ENCODE measurements at places on chromosomes 16 and 17.

- DNase-seq = no peak
Measured at GRCh38 chr16:3625911-3626732, 14.7 kb upstream of the SLX4 start.

DNA sequence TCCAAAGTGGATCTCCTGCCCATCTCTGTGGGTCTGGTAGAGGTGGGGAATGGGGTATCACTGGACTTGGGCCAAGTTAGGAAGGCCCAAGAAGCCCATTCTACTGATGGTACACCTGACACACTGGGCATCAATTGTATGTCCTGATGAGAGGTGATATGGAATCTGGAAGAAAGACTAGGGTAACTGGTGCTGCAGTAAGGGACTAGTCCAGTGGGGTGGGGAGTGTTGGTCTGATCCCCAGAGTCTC lies 5.9 kb upstream of the NFATC3 start:
- DNase-seq = no peak

GRCh38 chr17:31491376-31492131 lies 100.1 kb downstream of the RAB11FIP4 start:
- DNase-seq = no peak

DNA sequence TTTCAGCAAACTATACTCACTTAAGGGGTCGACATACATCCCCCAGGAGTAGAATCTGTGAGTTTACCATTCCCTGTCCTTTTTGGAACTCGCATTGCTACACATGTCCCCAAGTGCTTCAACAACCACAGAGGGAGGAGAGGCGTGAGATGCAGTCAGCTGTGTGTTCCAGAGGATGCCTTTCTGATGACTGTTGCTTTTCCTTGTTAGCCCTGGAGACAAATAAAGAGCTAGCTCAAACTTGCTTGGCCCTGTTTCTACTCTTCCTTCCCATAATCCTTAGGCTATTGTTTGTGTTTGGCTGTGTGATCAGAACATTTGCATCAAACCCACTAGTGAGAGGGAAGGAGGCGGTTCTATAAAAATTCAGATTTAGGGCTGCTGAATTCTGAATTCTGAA lies 264.0 kb downstream of the ENGASE start:
- DNase-seq = no peak

DNA sequence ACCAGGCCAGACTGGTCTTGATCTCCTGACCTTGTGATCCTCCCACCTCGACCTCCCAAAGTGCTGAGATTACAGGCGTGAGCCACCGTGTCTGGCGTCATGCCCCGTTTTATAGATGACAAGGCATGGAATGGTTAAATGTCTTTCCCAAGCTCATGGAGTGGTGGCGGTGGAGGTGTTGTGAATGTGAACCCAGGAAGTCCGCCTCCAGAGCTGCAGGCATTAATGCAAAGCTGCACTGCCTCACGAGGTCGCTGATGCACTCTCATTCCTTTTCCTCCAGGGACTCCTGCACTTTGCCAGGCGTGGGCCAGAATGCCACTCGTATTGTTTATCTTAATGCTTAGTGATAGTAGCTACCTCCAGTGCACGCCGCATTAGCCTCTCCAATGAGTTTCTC lies 149.6 kb downstream of the WWOX start:
- DNase-seq = no peak

DNA sequence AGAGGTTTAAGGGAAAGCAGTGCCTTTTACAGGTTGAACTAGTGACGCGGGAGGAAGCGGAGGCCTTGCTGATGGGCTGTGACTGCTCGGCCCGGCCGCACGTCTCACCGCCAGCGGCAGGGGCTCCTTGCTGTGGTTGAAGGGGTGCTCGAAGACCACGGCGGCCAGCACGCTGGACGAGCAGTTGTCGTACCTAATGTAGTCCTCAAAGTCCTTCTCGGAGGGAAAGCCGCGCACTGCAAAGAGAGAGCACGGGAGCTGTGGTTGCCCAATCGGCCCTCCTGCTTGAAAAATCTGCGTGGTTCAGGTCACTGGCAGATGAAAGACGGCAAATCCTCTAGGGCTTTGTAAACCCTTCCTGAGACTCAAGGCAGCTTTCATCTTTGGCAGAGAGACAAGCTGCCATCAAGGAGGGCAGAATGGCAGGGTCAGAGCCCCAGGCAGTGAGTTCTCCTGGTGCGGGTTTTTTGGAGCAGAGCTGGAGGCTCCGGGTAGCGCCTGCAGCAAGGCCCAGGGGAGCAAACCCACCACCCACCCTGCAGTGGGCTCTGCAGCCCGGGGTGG lies 16.1 kb downstream of the ABCA3 start:
- DNase-seq = no peak

DNA sequence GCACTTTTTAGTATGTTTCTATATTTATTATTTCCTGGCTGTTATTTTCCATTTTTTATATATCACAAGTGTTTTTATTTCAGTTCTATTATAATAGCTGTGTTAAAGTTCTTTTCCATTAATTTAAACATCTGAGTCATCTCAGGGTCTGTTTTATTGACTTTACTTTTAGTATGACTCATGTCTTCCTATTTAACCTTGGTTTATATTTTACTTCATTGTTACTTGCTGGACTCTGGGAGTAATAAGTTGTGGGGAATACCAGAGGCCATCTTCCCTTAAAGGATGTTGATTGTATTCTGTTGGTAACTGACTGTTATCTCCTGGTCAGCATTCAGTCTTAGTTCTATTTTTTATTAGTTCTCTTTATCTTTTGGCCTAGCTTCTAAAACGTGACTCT lies 1508.2 kb downstream of the CDH11 start:
- no peak for DNase-seq

- DNase-seq = peak; percentile 85
Measured at GRCh38 chr16:31700200-31700529, 172.5 kb downstream of the AHSP start.

Data from erythroblast (primary cell).